ENCODE measurements at places on chromosomes 5 and 9.

DNA sequence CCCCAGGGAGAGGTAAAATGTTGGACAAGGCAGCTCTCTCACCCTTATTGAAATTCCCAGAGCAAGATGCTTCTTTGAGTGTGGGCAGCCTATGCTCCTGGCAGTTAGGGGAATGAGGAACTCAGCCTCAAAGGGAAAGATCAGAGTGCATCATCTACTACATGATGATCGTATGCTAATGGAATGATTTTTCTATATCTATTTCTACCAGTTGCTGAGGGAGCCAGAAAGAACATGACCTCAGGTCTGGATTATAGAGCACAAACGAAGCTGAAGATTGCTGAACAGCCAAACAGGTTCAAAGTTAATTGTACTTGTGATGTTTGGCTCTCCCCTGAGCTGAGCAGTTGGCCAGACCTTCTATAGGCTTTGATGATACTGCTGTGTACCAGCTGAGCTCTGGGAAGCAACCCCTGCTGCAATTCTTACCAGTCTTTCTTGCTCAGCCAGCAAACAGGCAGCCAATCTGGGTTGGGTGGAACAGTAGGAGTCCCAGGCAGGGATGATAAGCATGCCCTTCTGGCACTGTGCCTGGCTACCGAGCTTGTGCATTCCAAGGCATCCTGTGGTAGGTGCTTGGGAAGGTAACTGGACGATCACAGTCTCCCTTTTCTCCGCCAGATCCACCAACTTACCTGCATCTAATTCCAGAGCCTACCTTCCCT is 10.3 kb upstream of the FBXL7 start:
- no peak for DNase-seq

GRCh38 chr5:80755626-80756025 is 100.8 kb upstream of the DHFR start:
- no peak for DNase-seq

- no peak for DNase-seq
Measured at GRCh38 chr5:160181965-160182622, 47.2 kb upstream of the FABP6 start.

GRCh38 chr5:107979291-107979690 is 308.6 kb upstream of the EFNA5 start:
- DNase-seq, result no peak

DNA sequence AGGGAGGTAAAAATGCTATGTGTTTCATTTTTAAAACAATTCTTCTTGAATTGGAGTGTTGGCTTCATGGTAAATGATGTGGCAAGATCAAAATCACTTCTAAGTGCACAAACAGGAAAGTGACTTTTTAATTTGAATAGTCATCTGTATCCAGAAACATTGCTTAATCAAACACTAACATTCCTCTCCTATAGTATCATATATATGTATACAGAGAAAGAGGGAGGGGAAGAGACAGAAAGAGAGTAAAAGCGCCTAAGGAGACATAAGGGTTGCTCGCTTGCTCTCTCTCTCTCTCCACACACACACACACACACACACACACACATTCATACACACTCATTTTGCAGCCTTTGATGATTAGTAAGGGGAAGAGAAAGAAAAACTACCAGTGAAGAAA is 95.4 kb upstream of the PRDM9 start:
- DNase-seq, result no peak

DNA sequence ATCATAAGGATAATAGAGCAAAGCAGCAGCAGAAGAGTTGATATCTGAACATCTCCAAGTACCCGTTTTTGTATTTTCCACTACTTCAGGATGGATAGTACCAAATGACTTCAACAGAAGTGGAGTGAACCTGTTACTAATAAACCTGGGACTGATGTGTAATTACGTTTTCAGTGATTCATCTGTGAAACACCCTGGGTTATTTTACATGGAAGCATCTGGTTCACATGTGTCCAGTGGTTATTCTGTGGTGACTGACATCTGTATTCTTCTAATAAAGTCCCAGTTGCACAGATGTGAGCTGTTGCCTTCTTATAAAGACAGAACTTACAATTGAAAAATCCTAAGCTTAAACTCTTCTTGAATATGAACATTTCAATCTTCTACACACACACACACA is 139.7 kb upstream of the VCAN start:
- DNase-seq, result no peak

GRCh38 chr9:7871977-7872730 is 72.6 kb upstream of the DMAC1 start:
- DNase-seq, result no peak

DNA sequence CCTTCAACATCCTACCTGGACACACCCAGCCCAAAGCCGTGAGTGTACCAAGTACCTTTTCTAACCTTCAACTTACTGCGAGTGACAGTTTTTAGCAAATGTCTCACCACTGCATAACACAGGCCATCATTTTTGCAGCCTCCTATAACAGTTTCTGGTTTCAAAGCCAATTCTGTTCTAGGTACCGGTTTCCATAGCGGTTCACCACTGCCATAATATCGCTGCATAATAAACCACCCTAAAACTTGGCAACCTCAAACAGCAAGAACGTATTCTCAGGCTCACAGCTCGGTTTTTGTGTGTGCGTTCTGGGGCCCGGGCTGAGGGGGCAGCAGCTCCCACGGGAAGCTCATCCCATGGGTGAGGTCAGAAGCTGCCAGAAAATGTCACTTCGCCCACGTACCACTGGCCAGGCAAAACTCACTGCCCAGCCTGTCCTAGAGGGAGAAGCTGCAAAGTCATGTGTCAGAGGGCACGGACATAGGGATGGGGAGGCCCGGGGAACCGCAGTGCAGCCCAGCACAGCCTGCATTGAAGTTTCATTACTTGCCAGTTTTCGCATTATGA is 15.9 kb upstream of the ADAMTS2 start:
- no peak for DNase-seq

DNA sequence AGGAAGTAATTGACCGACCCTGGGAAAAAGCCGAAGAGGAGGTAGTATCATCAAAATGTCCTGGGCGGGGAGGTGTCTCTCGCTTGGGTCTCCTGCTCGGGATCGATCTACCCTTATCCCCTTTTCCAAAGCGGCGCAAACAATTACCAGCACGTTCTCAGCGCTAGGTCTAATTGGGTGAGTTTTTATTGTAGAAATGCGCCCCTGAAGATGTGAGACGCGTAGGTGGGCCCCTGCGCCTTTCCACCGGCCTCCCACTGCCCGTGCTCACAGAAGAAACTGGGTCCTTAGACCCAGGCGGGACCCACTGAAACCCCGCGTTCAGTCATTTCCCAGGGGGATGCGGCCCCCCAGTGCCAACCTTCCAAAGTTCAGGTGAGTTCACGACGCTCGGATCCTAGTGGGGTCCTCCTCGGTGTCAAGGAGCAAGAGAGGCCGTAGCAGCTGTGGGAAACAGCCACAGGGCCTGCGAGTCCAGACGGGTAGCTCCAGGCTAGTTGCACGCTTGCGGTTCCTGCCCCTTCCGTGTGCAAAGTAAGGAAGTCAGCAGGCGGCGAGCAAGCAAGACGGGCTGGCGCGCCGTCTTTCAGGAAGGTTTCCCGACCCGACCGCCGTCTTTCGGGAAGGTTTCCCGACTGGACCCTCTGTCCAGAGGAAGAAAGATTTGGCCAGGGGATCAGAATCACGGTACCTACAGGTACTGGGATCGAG is 1.5 kb downstream of the SMIM32 start:
- no peak for DNase-seq

- DNase-seq, result no peak
Measured at GRCh38 chr9:90287567-90288274, 354.9 kb downstream of the DIRAS2 start.

GRCh38 chr5:38563624-38564023 is 7.2 kb upstream of the LIFR start:
- no peak for DNase-seq

GRCh38 chr9:96139592-96140295 is 162.2 kb downstream of the HSD17B3 start:
- no peak for DNase-seq

DNA sequence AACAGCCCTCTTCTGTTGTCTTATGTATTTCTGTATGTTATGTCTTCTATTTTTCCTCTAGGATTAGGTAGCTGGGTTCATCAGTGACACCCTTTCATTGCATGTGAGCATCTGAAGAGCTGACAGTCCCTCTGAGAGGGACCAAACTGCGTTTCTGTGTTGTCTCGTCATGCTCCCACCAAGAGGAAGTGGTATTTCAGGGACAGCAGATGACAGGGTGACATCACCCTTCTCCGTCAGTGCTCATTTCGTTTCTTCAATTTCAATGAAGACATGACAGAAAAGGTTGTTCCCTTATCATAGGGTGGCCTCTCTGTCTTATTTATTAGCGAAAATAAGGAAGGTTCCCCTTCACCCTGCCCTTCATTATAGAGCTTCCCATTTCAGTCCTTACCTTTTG is 225.9 kb upstream of the NR4A3 start:
- no peak for DNase-seq

DNA sequence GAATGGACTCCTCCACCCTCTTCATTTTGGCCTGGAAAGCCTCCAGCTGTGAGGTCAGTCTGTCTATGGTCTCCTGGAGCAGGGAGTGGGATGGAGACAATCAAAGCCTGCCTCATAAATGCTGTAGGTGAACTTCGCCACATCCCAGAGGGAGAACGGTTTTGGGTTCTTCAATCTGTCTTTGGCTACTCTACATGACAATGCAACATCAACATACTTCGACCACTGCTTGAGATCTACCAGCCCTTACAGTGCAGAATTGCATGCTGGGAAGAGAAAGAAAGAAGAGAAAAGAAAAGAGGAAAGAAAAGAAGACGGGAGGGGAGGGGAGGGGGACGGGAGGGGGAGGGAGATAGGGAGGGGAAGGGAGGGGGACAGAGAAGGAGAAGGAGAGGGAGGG is 28.5 kb upstream of the ANXA6 start:
- DNase-seq, result no peak

- DNase-seq, result no peak
Measured at GRCh38 chr9:106481013-106481609, 381.9 kb upstream of the ZNF462 start.

DNA sequence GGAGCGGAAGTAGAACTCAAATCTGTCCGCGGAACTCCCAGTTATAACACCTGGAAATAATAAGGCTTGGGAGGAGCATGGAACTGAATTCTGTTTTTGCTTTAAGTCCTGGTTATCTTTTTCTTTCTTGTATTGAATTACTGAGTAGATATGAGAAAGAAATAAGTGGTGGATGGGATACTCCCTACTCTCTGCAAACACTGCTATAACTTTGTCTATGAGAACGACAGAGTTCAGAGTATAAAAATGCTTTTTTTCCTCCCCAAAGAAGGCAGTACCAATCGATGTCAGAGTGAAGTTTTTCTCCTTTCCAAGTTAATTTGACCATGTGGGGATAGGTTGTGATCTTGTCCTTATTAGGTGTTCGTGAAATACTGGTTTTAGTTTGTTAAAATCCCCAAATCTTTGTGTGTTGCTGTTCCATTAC is 1.2 kb downstream of the RIC1 start:
- DNase-seq, result no peak

- DNase-seq, result no peak
Measured at GRCh38 chr9:108550106-108550505, 305.7 kb downstream of the ACTL7B start.

DNA sequence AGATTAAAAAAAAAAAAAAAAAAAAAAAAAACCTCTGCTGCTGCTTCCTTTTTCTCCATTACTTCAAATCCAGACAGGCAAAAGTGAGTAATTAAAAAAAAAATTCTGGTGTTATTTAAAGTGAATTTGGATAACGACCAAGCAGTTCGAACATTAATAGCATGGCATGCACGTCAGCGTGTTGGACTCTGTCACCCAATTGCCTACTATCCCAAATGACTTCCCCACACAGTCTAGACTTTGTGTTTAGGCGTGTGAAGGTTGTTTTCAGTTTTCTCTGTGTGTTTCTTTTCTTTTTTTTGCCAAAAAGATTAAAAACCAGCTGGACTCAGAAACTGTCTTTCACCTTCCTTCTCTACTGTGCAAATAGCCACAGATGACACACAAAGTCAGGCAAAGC is 321.4 kb downstream of the MSX2 start:
- DNase-seq, result no peak

- DNase-seq, result no peak
Measured at GRCh38 chr5:102595332-102595731, 96.5 kb upstream of the SLCO6A1 start.

DNA sequence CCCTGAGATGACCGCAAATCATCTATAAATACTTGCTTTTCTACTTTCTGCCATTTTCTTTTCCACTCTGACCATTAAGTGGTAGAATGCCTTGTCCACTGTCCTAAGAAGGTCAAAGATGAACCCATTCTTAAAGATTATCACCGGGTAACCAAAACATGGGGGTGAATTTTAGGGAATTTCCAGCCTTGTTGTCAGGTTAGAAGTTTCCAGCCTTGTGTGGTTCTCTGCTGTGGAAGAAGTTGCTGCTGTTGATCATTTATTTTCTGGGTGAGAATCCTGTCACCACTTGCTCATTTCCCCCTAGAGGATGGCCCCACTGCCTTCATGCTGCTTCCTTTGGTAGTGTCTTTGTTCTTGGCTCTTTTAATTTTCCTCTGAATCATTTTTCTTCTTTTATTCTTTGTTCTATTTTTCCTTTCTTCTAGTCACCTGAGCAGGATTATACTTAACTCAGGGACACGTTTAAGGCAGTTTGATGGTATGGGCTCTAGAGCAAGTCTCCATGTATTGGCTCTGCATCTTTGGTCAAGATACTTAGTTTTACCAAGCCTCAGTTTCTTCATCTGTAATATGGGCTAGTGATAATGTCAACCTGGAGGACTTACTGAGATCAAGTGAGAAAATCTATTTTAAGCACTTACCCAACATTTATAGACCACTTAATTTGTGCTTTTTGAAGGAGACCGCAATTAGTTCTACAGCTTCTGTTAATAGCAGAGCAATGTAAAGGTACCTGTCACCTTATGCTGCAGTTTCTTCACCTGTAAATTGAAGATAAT is 266.2 kb downstream of the ARHGAP26 start:
- DNase-seq, result no peak

DNA sequence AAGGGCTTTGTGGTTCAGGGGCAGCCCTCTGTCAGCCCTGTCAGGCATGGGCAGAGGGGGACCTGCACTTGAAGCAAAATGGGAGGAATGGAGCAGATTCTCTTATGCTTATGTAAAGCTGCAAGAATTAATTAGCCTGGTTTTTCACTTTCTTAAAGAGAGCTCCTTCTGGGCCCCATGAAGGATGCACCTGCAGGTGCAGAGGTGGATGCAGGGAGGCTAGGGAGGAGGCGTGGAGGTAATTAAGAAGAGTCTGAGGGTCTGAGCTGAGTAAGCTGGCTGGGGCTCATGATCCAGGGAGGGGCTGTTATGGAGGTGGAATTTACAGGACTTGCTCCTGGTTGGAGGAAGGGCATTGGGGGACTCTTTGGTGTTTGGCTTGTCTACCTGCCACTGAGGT is 22.0 kb downstream of the NSG2 start:
- no peak for DNase-seq

DNA sequence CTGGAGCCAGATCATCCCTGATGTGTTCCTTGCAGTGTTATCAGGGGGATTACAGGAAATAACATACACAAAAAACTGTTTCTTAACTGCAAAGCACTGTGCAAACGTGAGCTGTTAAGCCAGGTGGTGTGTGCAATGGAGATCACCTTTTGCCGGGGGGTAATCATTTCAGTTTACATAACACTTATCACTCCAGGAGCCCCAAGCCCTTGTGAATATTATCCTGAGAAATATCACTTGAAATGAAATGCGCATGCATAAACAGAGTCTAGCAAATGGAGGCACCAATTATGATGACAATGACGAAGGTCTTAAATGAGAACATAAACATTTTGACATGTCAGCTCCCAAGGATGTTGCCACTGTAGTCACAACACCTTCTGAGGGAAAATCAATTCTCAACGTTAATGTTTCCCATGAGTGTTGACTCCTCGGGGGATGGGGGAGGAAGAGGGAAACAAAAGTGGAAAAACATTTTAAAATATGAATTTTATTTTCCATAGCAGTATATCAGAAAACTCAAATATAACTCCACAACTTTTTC is 54.5 kb upstream of the RAD23B start:
- DNase-seq, result no peak

GRCh38 chr5:144698484-144698883 is 527.8 kb downstream of the KCTD16 start:
- no peak for DNase-seq
